ENCODE measurements at places on chromosomes 5 and 9.

- peak; percentile 41 for DNase-seq
These were observed 289.5 kb downstream of the DOCK8 start for GRCh38 chr9:503881-504852.

GRCh38 chr9:68883224-68883623, 130.7 kb downstream of the PRKACG start:
- DNase-seq: no peak

DNA sequence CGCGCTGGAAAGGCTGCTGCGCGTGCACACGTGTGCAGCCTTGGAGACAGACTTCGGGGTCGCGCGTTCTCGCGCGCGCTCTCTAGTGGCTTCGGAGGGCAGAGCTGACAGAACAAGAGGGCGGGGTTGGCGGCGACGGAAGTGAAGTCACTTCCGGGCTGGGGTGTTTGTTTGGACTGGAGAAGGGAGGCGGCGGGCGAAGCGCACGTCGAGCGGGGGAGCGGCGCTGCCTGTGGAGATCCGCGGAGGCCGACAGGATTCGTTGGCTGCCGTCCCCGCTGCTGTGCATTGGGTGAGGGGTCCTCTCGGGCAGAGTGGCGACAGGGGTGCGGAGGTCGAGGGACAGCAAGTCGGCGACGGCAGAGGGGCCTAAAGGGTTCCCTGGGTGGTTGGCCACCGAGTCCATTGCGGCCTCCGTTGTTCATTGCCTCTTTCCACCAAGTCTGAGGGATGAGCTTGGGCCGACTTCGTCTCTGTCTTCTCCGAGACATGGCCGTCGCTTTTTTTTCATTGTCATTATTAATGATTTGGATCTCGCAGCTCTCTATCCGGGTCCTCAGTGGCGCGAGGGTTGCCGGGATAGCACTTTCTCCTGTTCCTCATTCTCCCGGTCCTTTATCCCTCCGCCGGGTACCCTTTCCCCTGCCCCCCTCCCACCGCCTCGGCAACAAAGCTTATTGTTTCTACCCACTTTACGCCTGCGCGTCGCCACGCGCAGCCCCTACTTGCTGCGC, at the start of gene PAIP2:
Gene PAIP2 (plus strand): TSS at position 166 of the 734 bp plus-strand sequence. CDS start 21,931 bp downstream, outside the sequence.
- peak; percentile 91 for DNase-seq

- DNase-seq: no peak
These were observed 16.5 kb downstream of the KIAA1958 start for GRCh38 chr9:112503170-112503569.

GRCh38 chr5:14953075-14953607, 81.6 kb upstream of the ANKH start:
- DNase-seq: no peak

- DNase-seq: no peak
These were observed 76.3 kb downstream of the MED10 start for GRCh38 chr5:6302075-6302474.

Data from T-helper 2 cell (primary cell).